ENCODE measurements at places on chromosomes 11 and 22.

DNA sequence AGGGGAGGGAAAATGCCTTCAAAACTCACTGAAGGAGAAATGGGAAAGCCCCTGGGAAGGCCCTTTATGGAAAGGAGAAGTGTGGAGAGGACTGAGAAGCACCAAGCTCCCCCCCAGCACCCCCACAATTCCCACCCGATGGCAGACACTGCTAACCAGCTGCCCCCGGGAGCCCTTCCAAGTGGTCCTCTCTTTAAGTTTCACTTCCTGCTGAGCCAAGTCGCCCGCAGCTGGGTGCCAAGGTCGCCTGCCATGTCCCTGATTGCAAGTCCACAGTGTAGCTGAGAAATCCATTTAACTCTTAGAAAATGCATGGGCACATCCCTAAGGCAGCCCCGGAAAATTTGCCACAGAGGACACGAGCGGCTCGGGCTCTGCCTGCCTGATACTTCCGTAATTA, 68.2 kb downstream of the GALNT18 start:
- no peak for DNase-seq

GRCh38 chr11:46661836-46662235, 38.6 kb downstream of the ARHGAP1 start:
- no peak for DNase-seq

- no peak for DNase-seq
Measured at GRCh38 chr22:26549902-26550497, 37.7 kb upstream of the TFIP11 start.

- no peak for DNase-seq
Measured at GRCh38 chr11:101848262-101848661, 66.5 kb upstream of the CEP126 start.
